ENCODE measurements at places on chromosomes 7 and 10.

- DNase-seq: no peak
Observed at GRCh38 chr7:48251766-48252165, 80.5 kb downstream of the ABCA13 start.

GRCh38 chr7:139898483-139898882 lies 69.4 kb downstream of the TBXAS1 start:
- no peak for DNase-seq

DNA sequence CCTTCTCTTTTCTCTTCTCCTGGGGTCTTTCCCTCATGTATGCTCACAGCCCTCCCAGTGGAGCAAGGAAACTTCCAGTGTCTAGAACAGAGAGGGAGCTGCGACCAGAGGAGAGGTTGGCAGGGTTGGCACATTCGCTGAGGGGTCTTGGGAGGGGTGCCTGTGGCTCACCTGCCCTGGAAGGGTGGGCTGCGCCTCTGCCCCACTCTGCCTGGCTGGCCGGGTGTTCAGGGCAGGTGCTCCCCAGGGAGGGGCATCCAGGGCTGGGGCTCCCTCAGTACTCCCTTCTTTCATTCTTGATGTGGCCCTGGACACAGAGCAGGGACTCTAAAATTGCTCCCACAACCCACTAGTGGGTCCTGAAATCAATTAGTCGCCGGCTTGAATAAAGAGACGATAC lies 16.9 kb downstream of the SHH start:
- no peak for DNase-seq

DNA sequence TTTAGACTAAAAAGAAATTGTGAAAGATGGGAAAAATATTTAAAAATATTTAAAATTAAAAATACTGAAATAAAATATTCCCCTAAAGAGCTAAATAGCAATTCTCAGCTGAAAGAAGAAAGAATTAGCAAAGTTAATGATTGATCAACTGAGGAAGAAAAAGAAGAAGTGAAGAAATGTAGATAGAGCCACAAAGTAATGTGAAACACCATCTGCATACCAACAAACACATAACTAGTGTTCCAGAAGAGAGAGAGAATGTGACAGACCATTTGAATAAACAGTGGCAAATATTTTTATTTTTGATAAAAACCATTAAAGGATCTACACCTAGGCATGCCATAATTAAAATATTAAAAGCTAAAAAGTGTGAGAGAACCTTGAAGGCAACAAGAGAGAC lies 784.5 kb upstream of the ZWINT start:
- DNase-seq: no peak

GRCh38 chr7:11831736-11832495 lies at the start of gene THSD7A:
Gene THSD7A, minus strand, starts transcription at chr7:11832198. Its CDS starts 252 bp downstream, at chr7:11831946.
- DNase-seq: peak; percentile 61

DNA sequence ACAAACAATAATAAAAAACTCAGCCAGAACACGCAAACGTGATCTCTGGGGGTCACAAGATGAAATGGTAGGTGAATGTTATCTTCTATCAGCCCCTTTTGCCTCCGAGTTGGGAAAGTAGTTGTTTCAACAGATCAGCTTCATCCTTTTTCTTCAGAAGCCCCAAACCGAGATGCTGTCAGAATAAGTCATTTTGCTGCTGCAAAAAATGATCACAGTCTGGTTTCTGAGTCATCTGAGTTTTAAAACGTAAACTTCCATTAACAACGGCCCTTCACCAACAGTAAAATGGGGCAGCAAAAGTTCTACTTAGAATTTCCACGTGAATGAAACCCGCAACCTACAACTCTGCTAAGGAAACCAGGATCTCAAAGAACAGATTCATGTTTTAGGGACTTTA lies 44.9 kb downstream of the JCAD start:
- DNase-seq: no peak

DNA sequence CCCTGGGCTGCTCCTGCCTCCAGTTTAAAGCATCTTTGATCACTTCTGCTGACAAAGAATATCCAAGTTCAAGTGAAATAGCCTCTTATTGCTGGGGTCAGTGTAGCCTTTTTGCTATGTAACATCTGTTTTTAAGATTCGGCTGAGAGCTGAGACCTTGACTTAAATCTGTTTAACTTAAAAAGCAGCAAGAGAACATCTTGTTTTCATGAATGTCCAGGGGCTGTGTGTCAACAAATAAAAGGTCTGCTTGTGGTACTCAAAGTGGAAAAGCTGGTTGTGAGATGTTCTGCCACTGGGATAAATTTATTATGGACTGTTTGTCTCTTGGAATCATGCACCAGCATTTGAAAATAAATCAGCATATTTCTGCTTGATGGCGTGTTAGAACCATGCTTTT lies 73.2 kb downstream of the CALD1 start:
- DNase-seq: no peak

GRCh38 chr7:12951397-12951801 lies 264.0 kb downstream of the ARL4A start:
- no peak for DNase-seq

DNA sequence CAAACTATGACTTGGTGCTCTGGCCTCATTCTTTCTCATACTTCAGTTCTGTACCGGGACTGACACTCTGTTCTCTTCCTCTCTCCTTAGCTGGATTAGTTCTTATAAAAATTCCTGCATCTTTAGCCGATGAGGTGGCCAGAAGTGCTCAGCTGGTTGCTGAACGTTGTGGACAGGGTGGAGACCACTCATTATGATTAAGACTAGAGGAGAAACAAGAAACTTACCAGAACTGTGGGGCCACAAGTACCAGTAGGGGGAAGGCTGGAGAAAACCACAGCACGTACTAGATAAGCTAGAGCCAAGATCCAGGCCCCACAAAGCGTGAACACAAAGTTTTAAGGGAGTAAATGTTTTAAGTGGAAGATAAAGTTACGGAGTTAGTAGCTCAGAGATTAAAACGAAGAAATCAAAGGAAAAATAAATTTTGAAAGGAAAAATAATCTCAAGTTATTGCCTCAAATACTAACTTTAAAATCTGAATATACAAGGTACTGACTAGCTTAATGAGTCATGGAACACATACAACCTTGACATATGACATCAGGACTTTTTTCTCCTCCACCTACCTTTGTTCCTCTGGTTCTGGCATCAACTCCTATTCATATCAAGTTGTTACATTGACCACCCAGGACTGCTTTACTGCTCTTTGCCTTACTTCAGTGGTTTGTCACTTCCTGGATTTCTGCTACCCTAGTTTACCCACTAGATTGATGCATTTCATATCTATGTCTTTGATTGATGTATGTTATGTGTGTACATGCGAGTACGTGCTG lies 469.0 kb downstream of the TFEC start:
- no peak for DNase-seq

- DNase-seq: no peak
Observed at GRCh38 chr10:45470098-45471012, 96.3 kb downstream of the ALOX5 start.

- DNase-seq: no peak
Observed at GRCh38 chr7:134056816-134057215, 70.3 kb upstream of the LRGUK start.

- no peak for DNase-seq
Observed at GRCh38 chr7:142884286-142884640, 1.3 kb downstream of the TRPV6 start.

- DNase-seq: peak; percentile 67
Observed at GRCh38 chr10:49398000-49398861, 2.3 kb upstream of the DRGX start.

DNA sequence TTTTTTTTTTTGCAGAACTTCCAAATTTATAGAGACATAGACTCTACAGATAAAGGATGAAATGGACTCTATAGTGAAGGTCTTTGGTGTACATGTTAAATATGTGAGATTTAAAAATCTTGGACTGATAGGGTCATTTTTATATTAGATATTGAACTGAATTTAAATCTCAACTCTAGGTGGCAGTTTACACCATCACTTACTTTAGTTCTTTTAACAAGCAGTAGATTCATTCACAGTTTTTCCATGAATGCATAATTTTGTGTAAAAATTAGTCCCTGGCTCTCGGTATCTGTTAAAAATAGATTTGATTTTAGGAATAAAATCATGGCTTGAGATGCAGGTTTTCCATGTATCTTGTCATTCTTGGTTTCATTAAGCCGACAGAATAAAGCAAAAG lies 31.1 kb upstream of the SNX13 start:
- no peak for DNase-seq

DNA sequence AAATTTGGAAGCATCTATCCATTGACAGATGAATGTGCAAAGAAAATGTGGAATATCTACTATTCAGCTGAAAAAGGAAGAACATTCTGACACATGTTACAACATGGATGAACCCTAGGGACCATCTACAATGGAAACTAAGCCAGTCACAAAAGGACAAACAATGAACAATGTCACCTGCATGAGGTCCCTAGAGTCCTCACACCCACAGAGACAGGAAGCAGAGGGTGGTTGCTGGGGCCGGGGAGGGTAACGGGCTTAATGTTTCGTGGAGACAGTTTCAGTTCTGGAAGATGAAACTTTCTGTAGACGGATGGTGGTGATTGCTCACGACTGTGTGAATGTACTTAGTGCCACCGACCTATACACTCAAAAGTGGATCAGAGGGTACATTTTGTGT lies 282.9 kb downstream of the ADARB2 start:
- no peak for DNase-seq

DNA sequence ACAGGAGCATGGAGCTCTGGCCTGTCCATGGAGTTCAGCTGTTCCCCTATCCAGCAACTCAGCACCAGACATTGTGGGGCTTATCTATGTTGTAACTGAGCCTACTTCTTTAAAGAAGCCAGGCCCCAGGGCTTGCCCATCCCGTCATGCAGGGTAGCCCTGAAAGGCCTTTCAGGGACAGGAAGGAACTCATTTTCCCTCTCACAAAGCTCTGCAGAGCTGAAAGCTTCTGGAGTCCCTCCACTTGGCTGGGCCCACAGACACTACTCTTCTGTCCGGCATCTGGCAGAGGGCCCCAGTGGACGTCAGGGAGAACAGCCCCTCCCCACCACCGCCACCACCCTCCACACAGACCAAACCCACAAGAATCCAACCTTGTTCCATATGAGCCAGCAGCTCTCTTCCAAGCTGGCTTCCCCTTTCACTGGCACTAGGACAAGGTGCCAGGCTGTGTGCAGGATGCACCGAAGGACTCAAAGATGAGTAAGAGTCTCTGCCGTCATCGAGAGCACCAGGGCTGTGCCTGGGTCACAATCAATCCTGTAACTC lies 33.1 kb downstream of the DENND2A start:
- no peak for DNase-seq

GRCh38 chr10:114520453-114520852 lies 116.2 kb upstream of the AFAP1L2 start:
- DNase-seq: no peak

DNA sequence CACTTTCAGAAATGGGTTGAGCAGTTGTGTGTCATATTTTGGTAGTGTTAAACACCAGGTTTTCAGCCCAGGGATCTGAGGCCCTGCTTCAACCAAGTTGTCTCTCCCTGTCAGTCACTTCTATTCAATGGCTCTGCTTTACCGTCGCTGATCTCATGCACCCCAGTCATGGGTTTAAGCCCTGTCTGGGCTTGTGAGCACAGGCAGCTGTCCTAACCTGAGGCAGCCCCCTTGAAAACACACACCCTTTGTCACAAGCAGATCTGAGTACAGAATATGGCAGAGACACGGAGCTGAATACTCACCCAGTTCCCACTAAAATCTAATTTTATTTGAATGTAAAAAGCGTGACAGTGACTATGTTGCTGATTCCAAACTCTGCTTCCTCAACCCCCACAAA lies 110.6 kb upstream of the GLI3 start:
- DNase-seq: no peak

DNA sequence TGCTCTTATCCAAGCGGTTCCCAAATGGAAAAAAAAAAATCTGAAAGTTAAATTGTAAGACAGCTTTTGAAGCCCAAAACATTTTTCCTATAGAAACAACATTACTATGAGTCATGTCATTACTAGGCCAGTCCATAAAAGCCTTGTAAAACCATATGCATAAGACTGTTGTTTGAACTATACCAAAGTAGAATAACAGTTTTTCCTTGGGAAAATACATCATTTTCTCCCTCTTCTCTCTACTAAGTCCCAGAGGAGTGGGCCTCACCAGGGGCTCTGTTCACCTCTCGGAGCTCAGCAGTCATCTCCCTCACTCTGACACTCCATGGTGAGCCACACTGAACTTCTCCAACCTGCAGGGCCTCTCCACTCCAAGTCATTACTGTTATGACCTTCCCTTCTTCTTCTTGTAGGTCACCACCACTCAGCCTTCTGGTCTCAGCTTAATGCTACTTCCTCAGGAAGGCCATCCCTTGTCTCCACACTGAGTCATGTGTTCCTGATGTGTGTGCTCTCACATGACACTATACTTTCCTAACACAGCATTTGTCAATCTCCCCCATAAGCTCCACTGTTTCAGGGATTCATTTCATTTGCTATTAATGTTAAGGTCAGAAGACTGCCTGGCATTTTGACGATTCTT lies 32.5 kb downstream of the ZNF438 start:
- DNase-seq: peak; percentile 2

DNA sequence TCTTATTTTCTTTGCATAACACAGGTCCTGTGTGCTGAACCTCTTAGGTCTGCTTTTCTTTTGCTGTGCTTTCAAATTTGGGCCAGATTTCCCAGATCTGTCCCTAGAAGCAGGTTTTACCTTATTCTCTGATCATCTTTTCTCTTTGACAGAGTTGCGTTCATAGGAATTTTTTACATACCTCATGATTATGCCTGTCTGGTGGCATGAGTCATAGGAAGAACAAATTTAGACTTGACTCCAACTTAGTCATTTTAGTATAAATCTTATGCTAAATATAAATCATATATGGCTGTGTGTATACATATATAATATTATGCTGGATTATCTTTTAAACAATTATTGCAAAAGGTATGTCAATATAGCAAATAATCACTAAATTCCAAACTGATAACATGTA lies 1038.9 kb downstream of the GRM8 start:
- no peak for DNase-seq

DNA sequence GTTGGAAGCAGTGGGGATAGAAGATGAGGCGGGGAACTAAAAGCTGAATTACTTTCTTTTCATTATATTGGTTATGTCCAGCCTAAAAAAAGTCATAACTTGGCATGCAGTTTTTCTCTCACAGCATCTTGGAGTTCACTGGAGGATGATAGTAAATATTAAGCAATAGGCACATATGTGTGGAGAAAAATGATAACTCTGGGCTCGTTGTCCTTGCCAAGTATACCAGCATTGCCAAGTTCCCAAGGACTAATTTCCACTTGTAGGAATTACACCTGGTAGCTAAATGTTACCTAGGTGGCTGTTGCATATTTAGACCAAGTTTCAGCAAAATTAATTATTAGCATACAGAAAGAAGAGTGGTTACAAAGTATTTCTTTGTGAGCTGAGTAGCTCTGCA lies 1007.6 kb downstream of the ANKRD7 start:
- DNase-seq: no peak

GRCh38 chr10:43574906-43575305 lies 490 bp upstream of the ZNF239 start:
- DNase-seq: no peak

All from HEK293T (cell line).